GM23248 (cell line): ENCODE measurements at places on chromosomes 1 and 21.
A peak's percentile ranks its signal among the peaks of the same experiment; 100 is the strongest.

GRCh38 chr1:42973286-42973685 lies 14.6 kb upstream of the SLC2A1 start:
- DNase-seq: peak; percentile 39

GRCh38 chr1:239819096-239819495 lies 272.6 kb upstream of the FMN2 start:
- DNase-seq: no peak

GRCh38 chr1:192808163-192808517 lies 699 bp upstream of the RGS2 start:
- no peak for DNase-seq

DNA sequence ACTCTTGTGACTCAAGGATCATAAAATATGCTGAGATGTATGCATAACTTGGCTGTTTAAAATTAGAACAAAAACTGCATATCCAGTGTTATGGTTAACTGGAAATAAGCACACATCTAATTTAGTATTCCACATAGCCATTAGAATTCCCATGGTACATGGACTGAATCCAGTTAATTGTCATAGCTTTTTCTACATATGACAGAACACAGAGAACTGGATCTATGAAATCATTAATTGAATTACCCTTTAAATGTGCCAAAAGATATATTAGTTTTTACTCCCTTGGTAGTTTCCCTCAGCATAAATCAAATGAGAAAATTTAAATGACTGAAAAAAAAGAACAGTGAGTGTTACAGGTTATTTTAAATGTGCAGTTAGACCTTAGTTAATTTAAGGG lies 395.9 kb downstream of the NCAM2 start:
- DNase-seq: no peak

- DNase-seq: no peak
Observed at GRCh38 chr1:185668013-185668412, 66.2 kb upstream of the HMCN1 start.

GRCh38 chr1:214520544-214521165 lies 30.7 kb downstream of the PTPN14 start:
- DNase-seq: no peak

DNA sequence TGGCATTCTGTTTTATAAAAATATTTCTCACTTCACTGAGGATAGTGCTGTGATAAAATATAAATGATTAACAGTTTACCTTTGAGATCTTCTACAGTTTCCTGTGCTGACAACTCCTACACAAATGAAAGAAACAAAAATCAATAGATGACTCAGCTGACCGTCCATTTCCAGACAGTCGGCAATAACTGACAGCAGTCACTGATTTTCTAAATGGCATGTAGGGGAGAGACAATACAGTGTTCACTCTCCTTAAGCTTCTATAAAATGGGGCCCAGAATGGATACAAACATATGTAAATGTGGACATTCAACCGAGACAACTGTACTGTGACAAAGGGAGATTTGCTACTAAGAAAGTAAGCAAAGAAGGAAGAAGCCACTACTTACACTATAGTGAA lies 34.3 kb downstream of the PCNX2 start:
- DNase-seq: no peak

DNA sequence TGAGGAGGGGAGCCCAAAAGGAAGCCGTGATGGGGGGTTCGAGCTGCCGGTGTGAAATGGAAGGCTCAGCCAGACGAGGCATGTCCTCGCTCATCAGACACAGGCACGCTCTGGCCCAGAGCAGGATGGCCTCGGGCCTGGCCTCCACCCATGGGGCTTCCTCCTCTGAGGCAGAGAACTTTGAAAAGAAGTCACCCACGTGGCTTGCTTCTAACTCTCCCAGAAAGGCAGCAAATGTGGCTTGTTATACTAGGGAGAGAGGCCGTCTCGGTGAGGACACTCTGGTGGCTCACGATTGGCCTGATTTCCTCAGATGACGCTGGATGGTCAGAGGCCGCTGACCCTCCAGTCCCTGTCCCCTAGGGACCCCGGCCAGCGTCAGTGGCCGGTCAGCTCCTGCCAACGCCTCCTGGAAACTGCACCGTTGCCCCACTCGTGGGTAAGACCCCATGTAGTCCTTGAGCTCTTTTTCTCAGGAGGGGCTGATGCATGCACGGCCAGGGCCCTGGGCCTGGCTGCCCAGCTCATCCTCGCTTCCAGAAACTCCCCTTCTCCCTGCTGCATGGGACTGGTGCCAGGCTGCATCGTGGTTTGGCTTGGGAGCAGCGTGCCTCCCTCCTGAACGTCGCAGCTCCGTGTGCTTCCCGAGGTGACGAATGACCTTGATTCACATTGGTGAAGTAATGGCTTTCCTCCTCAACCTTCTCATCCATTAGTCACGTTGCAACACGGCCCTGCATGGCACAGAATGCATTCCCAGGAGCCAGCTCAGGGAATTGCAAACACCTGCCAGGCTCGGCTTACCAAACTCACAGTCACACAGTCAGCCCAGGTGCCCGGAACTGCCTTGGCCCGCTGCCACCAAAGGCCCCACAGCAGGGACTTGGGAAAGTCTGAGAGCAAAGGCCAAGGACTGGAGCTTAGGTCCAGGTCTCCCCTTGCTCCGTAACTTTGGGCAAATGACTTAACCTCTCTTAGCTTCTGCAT lies 58.8 kb downstream of the TOMM20 start:
- peak; percentile 98 for DNase-seq

DNA sequence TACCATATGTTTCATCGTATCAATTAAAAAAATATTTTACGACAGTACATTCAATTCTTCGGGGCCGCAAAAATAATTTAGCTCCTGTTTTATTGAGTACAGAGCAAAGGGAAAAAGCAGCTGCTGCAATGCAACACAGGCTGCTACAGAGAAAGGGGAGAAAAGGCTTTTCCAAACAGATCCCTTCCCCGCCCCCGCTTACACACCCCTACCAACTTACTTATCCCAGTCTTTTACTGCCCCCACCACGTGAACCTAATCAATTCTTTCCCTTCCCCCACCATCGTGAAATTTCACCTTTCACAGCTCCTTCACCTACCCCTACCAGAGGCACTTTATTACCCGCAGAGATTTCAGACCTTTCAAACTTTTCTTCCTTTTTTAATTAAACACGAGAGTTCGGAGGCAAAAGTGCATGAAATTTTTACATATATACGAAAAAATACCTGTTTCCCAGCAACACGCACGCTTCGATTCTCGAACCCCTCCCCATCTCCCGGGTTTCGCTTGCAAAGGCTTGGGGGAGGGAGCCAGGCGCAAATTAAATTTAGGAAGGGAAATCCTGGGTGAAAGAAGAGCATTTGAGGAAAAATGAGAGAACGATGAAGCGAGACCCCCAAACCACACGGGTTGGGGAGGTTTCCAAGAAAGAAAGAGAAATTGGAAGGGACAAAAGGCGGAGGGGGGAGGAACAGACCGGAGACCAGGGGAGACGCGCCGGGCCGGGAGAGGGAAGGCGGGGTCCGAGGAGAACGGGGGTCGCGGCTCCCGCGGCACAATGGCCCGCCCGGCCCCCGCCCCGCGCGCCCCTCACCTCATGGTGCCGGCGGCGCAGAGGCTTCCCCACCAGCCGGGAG lies 823 bp downstream of the ENAH start:
- peak; percentile 55 for DNase-seq

- DNase-seq: no peak
Observed at GRCh38 chr1:55773211-55773940, 558.2 kb upstream of the USP24 start.

- DNase-seq: peak; percentile 41
Observed at GRCh38 chr1:34113887-34114286, 51.1 kb downstream of the CSMD2 start.

DNA sequence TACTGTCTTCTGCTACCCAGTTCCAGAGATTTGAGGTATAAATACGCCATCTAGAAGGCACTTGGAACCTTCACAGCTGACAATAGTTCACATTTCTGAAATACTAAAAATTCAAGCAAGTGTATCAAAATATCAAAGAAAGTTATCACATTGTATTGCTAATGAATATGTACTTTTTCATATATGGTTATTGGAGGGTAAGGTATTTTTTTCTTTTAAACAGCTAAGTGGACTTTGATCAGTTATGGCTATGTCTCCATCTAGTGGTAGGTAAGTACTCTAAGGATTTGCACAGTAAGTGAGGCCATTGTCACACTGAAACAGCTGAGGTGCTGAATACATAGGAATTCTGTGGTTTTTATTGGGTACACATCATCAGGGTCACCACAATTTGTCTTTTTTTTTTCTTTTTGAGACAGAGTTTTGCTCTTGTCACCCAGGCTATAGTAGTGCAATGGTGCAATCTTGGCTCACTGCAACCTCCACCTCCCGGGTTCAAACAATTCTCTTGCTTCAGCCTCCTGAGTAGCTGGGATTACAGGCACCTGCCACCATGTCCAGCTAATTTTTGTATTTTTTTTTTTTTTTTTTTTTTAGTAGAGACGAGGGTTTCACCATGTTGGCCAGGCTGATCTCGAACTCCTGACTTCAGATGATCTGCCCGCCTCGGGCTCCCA lies 49.1 kb upstream of the CR2 start:
- DNase-seq: peak; percentile 86

GRCh38 chr1:60225486-60225885 lies 151.9 kb upstream of the C1orf87 start:
- no peak for DNase-seq

GRCh38 chr1:22364764-22365163 lies 86.9 kb upstream of the ZBTB40 start:
- no peak for DNase-seq

- no peak for DNase-seq
Observed at GRCh38 chr1:99784809-99785255, 18.4 kb upstream of the FRRS1 start.

DNA sequence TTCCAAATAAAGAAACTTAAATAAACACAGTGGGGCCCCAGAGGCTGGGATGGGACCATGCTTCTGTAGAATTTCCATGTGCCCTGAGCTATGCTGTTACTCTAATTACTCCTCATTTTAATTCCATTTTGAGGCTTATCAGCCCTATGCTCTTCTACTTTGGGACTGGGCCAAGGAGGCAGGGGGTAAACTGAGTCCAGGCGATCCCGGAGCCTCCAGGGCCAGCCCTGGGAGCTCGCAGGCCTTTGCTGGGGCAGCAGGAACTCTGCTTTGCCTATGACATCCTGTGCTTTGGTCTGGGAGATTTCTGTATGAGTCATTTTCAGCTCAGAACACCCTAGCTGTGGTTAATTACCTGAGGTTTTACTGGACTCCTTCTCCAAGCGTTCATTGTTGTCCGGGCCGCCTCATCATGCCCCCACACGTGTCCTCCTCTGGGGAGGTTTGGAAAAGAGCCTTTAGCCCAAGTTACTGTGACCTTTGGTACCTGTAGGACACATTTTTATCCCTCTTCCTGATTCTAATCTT lies 95.7 kb downstream of the RHOU start:
- DNase-seq: peak; percentile 60

DNA sequence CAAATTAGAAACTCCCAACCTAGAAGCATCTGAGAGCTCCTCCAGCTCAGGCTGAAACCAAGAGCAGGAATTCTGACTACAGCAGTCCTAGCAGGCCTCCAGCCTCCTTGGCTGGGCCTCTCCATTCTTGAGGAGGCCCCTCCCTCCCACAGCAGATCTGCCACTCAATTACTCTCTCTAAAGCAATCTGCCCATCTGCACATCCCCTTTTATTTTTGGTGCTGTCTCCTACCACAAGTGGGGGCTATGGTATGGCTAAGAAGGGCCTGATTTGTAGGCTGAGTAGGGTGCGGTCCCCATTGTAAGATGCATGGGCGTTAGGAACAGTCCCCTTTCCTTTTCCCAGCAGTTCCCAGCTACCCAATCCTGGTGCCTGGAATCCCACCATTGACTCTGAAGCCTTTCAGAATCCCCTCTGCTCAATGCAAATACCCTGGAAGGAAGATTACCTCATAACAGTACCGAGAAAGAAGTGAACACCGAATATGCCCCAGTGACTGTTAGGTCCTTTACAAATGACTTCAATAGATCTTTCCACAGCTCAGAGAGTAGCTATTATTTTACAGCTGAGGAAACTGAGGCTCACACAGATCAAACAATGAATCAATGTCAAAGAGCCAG lies 11.6 kb upstream of the TTC39A start:
- DNase-seq: no peak

- no peak for DNase-seq
Observed at GRCh38 chr1:40650075-40650474, 15.4 kb downstream of the RIMS3 start.

DNA sequence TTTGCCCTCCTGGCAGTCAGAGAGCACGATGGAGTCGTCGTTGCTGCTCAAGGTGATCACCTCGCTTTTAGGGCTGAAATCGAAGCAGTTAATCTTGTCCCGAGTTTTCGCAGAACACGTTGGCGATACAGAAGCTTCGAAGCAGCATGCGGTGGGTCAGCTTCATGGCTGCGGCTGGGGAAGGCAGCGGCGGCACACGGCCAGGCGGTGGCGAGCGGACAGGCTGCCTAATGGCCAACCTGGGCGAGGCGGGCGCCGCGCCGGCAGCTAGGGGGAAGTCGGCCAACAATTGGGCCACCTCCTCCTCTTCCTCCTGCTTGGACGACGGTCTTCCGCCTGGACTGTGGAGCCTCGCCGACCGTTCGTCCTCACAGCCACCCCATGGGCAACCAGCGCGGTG lies 34.8 kb downstream of the CDC7 start:
- no peak for DNase-seq

DNA sequence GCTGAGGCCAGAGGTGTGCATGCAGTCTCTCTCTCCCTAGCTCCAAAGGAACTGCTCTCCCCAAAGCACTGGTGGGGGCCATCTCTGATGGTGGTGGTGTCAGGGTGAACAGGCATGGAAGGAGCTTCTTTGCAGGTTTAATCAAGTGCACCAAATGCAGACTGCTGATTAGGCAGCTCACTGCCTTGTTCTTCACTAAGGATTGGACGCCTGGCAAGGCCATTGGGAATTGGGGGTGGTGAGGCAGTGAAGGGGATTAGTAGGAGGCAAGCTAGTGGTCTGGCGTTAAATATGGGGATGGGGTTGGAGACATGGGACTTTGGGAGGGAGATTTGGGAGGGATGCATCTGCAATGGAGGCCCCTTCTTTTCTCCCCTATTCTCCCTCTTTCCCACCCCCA lies 1.5 kb downstream of the CACNA1E start:
- DNase-seq: no peak

DNA sequence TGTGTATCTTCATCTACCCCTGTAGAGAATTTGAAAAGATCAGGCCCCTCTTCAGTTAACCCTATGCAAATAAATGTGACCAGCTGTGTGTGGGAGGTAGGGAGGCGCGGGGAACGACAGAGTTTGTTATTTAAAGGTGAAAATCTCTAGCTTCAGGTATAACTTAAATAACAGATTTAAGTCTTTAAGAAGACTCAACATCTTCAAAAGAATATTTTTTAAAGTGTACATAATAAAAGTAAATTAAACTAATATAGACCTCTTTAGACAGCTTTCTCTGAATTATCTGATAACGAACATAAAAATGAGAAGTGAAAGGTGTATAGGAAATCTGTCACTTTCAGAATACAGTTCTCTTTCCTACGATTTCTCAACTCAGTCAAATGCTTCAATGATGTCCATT lies 16.0 kb downstream of the ANGPTL3 start:
- no peak for DNase-seq

GRCh38 chr1:211348547-211348946 lies 21.9 kb downstream of the TRAF5 start:
- no peak for DNase-seq
